ENCODE measurements at places on chromosomes 16 and 17.

DNA sequence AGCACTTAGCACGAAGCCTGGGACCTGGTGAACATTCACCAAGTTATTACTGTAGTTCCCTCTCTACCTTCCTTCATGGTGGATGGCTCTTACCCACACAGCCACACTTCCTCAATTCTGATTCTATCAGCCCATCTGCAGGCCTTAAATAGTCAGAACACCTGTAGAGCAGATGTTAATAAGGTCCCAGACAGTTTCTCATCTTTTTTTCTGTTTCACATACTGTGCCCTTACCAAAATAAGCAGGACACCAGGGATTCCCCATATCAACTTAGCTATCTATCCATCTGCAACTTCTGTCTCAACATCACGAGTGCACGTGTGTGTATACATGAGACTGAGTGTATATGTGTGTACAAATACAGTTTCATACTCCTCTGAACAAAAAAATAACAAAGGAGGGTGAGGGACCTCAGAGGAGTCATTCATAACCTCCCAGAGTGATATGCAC, 2.8 kb downstream of the RECQL5 start:
- DNase-seq: no peak

DNA sequence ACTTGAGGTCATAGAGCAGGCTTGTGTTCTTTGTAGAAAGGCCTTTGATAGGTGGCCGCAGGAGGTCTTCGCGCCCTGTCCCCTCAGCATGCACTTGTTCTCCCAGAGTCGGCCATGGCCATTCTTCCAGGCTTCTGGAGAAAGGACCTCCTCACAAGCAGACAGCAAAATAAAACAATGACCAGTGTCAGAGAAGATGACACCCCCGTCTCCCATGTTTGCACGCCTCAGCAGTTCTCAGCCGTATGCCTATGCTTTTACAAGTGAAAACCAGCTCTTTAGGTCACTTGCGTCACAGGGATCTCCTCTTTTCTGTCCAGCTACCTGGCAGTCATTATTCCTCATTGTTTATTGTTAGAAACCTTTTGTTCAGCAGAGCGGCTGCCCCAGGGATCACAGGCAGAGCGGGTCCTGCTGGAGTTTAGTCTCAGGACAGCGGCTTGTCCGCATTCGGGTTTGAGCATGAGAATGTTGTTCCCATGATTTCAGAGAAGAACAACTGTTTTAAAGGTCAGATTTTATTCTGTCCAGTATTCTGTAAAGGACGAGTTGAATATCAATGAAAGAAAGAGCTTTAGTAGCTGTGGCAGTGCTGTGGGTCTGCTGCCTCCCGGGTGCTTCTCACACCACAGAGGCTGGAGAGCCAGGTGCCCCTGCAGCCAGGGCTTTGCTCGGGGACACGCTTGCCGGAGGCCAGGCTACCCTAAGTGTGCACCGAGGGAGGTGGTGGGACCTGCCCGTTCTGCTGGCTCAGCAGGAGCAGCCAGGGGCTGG, 123.9 kb downstream of the RPTOR start:
- DNase-seq: no peak

DNA sequence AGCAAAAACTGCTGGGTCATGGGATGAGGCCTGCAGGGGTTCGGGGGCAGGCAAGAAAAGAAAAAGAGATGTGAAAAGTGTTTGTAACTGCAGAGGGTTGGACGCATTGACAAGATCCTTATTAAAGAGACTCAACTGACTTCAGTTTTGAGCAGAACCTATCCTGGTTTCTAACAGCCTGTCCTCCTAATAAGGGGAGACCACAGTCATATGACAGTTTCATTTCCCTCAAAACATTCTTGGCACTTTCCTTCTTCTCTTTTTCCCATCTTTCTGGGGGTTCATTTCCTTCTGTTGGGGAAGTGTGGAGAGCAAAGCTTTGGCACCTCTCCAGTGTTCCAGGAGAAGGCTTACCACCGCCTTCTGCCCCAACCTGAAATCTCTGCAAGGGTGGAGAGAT, 118.5 kb downstream of the MAF start:
- DNase-seq: no peak

DNA sequence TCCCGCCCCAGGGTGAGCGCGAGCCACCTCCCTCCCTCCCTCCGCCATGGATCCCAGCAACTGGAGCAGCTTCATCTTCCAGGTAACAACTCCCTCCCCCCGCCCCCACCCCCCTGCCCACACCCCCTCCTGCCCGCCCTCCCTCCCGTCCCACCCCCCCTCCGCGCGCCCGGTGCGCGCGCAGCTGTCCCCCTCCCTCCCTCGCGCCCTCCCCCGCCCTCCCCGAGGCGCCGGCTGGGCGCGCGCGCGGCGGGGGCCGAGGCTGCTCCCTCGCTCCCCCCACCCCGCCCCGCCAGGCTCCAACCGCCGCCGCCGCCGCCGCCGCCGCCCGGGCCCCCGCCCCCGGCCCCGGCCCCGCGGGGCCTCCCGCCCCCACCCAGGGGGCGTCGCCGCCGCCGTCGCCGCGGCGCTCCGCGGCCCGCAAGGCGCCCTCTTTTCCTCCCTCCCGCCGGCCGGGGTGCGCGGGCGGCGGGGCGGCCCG, at the start of gene MAZ:
Gene MAZ, plus strand, starts transcription at position 431 of the 481 bp plus-strand sequence. CDS start 173 bp downstream, outside the sequence.
- peak; percentile 79 for DNase-seq

DNA sequence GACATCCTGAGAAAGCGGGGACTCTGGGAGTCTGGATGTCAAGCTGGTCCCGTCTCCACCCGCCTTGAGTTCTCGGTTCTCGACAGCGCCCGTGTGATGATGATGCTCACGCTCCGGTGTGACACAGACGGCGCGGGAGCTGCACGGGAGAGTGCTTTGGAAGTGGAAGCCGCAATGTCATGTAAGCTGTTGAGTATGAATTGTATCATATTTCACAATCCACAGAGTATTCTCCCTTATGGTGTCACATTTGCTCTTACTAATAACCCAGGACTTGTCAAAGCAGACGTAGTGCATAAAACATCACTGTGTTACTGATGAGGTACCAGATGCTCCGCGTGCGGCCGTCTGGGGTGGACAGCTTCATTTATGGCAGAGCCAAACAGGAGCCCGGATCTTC, 217.5 kb upstream of the CHMP6 start:
- DNase-seq: no peak

DNA sequence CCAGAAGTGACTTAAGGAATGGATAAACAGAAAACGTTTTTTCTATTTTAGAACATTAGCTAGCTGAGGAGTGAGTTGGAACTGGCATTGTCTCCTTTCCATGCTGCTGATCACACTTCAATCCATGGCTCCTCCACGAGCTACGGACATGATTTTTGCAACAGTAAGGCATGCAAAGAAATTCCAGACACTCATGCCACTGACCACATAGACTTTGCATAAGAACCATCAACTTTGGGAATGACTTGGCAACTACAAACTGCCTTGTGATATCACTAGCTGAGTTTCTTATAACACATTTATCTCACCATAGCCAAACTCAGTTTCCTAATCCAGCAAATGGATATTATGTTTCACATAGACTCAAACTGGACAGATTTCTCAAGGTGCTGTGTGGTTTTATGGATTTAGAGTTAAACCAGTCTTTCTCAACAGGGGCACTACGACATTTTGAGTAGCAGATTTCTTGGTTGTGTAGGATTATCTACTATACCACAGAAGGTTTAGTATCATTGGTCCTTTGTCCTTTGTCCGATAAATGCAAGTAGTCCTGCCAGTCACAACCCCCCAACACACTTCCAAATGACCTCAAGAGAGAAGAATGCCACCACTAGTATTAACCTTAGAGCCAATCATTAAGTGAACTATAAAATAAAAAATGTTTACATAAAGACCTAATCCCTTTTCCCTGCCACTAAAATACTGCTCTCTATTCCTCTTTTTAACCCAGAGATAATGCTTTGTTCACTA, 48.3 kb upstream of the C17orf78 start:
- DNase-seq: no peak

DNA sequence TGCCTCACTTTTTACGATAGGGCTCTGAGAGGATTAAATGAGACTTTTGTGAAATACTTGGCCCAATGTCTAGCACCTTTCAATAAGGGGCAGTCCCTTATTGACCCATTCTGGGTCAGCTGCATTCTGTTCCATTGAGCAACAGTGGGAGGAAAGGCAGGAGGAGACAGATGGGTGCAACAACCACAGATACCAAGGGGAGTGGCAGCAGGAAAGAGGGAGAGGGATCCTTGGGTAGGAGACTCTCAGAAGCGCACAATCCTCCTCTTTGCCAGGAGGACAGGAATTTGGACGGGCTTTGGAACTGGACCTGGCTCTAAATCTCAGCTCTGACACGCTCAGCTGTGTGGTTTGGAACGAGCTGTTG, 3.5 kb downstream of the PIPOX start:
- no peak for DNase-seq
